ENCODE measurements at places on chromosomes 1 and 21.

DNA sequence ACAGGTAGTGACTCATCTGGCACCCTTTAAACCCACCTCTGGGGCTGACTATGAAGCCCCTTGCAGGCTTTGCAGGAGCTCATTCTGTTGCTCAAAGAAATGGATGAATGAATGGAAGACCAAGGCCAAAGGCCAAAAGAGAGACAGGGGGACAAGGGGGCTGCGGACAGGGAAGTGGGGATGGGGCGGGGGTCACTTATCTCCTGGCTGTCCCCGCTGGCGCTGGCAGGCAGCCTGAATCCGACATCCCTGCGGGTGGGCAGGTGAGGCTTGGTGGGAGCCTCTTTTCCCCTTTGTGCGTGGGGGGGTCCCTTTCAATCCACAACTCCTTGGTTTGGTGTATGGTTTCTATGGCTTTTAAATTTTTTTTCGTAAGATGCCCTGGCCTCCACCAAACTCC is 239.6 kb upstream of the C1orf174 start:
- DNase-seq = no peak

GRCh38 chr1:174049514-174049913 is 27.4 kb upstream of the RC3H1 start:
- DNase-seq = no peak

GRCh38 chr1:215141460-215141859 is 58.9 kb downstream of the KCNK2 start:
- DNase-seq = no peak

DNA sequence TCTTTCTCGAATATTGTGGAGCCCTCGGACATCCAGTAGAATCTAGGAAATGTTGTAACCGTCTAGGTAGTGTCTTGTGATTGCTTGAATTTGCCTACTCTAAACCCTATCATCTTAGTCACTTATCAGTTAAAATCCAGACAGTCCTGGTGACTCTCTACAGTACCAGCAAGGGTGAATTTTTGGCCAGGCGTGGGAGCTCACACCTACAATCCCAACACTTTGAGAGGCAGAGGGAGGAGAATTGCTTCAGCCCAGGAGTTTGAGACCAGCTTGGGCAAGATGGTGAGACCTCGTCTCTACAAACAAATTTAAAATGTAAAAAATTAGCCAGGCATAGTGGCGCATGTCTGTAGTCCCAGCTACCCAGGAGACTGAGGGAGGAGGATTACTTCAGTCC is 230.9 kb downstream of the CHRM3 start:
- DNase-seq = no peak

- DNase-seq = peak; percentile 32
These were observed 24.9 kb upstream of the C1QA start for GRCh38 chr1:22611530-22611947.

GRCh38 chr1:162389021-162389818 is 7.7 kb downstream of the C1orf226 start:
- DNase-seq = peak; percentile 79

GRCh38 chr1:204493984-204494280 is 673 bp downstream of the PIK3C2B start:
- DNase-seq = no peak

GRCh38 chr1:84611796-84612195 is 37.6 kb upstream of the CTBS start:
- DNase-seq = no peak

GRCh38 chr1:105231378-105231777 is 1481.7 kb downstream of the AMY1C start:
- DNase-seq = no peak

DNA sequence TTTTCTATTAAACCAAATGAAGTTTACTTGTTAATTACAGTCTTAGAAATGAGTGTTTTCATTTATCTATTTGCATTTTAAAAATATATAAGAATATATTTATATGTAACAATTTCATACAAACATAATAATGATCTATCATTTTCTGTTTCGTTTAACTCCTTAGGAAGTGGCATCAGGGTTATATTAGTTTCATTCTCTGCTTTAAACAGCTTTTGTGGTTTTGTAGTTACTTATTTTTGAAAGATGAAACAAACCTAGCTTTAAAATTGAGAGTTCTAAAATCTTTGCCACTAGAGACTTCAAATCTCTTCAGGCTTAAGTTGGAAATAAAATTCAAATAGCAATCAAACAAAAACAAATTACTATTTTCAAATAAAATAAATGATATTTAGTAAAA is 2110.6 kb downstream of the MRPL39 start:
- no peak for DNase-seq

DNA sequence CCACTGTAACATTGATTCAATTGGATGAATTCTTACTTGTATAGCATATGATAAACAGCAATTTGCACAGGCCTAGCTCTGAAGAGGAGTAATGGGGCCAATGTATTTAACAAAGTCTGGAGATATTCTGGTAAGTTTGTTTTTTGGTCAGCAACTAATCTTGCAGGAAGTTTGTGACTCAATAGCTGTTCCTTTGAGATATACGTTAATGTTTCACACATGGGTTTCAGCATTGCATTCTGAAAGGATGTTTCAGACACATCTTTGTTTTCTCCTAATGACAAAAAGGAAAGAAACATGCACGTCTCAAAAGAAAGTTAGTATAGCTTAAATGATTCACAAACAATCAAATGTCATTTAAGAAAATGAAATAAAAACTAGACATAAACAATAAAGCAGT is 49.0 kb downstream of the LTN1 start:
- peak; percentile 16 for DNase-seq

- no peak for DNase-seq
These were observed 135.5 kb upstream of the GRIK3 start for GRCh38 chr1:37169743-37170275.

- no peak for DNase-seq
These were observed 6.0 kb upstream of the TFF3 start for GRCh38 chr21:42321231-42321630.

DNA sequence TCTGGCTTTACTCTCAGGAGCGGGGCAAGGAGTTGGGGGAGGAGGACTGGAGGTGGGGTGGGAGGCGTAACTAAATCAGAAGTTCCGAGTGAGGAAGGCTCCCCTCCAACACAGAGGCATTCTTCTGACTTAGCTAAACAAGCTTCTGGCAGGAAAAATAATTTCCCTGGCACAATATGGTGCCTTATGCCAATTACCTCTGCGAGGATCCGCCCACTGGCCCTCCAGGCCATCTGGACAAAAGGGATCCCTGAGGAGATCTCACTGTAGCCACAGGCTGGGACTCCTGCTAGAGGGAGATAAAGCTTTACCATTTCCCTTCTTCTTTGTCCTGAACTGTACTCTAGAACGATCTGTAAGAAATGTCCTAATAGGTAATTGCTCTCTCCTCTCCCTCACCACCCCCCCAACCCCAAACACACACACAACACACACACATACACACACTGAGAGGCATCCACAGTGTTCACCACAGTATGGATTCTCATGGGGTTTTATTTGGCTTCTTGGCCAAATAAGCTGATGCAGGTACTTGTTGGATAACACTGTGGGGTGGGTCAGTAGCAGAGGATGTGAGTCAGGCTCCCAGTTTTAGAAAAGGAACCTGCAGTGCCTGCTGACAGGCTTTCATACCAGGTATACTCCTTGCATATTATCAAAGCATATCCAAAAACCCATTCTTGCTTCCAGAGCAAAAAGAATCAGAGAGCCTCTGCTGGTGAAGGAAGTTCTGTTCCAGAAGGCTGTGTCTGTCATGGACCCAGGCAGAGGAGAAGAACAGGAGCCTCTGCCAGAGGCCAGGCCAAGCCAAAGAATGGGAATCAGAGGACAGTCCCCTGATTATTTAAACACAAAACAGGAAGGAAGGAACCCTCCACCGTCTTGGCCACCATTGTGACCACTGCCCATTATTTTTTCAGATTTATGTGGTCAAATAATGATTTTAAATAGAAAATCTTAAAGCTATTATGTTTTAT is 169.1 kb downstream of the C1orf21 start:
- no peak for DNase-seq

DNA sequence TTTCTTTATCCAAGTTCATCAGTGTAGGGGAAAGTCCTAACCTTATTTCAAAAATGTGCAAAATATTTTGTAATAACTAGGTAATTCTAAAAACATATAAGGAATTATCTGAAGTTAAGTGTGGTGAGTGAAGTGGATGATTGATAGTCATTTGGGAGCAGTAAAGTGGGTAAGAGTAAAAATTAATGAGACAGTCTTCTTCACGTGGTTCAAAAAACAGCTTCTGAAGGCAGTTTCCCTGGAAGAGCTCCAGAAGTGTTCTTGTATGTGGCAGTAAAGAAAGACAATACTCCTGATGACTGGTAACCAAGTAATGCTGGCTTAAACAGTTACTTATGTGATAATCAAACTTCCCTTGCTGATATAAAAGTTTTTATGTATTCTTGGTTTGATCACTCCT is 50.3 kb downstream of the LEPR start:
- no peak for DNase-seq

DNA sequence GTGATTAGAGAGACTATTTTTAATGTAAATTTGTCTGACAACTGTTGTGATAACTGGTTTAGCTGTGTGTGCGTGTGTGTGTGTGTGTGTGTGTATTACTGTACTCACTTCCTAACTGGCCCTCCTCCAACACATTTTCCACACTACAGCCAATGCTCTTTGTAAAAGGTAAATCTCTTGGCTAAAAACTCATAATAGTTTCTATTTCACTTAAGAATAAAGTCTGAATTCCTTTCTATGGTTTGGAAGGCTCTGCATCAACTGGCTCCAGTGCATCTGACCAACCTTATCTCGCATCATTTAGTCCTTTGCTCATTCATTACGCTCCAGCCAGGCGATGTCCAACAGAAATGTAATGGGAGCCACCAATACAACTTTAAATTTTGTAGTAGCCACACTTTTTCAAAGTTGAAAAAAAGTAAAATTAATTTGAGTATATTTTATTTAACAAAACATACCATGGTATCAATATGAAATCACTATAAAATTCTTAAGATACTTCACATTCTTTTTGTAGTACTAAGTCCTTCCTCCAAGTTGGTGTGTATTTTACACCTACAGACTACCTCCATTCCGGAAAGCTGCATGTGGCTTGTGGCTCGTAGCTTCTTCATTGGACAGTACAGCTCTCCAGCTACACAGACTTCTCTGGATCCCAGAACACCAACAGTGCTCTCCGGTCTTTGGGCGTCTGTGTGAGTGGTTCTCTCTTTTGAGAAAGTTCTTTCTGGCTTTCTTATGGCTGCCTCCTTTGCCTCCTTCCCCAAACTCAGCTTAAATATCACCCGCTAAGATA is 68.9 kb downstream of the NRIP1 start:
- no peak for DNase-seq

DNA sequence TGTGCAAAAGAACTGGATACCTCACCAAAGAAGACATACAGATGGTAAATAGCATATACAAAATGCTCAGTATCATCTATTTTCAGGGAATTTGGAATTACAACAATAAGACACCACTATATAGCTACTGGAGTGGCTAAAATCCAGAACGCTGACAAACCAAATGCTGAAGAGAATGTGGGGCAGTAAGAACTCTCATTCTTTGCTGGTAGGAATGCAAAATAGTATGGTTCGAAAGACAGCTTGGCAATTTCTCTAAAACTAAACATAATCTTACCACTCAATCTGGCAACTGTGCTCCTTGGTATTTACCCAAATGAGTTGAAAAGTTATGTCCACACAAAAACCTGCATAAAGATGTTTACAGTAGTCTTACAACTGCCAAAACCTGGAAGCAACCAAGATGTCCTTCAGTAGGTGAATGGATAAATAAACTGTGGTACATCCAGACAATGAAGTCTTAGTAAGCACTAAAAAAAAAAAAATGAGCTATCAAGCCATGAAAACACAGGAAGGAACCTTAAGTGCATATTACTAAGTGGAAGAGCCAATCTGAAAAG is 26.5 kb downstream of the TARBP1 start:
- no peak for DNase-seq

- DNase-seq = no peak
These were observed 55.2 kb downstream of the ATP5PO start for GRCh38 chr21:33860332-33860879.
